ENCODE measurements at places on chromosomes 2 and 18.

DNA sequence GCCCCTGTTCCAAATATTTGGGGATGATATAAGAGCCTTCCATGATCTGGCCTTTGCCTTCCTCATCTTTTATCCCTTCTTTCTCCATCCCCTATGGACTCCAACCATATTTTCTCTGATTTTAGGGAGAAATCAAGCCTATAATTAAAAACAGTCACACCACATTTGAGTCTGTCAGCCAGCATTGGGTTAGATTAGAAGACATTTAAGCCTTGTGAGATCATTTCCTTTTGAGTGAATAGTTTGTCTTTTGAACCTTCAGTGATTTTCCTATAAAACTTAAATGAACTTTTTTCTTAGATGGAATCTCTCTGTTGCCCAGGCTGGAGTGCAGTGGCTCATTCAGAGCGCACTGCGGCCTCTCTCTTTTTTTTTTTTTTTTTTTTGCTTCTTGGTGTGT is 7.6 kb upstream of the C18orf32 start:
- DNase-seq: no peak

GRCh38 chr18:71075147-71075546 is 786.3 kb downstream of the SOCS6 start:
- DNase-seq: no peak

DNA sequence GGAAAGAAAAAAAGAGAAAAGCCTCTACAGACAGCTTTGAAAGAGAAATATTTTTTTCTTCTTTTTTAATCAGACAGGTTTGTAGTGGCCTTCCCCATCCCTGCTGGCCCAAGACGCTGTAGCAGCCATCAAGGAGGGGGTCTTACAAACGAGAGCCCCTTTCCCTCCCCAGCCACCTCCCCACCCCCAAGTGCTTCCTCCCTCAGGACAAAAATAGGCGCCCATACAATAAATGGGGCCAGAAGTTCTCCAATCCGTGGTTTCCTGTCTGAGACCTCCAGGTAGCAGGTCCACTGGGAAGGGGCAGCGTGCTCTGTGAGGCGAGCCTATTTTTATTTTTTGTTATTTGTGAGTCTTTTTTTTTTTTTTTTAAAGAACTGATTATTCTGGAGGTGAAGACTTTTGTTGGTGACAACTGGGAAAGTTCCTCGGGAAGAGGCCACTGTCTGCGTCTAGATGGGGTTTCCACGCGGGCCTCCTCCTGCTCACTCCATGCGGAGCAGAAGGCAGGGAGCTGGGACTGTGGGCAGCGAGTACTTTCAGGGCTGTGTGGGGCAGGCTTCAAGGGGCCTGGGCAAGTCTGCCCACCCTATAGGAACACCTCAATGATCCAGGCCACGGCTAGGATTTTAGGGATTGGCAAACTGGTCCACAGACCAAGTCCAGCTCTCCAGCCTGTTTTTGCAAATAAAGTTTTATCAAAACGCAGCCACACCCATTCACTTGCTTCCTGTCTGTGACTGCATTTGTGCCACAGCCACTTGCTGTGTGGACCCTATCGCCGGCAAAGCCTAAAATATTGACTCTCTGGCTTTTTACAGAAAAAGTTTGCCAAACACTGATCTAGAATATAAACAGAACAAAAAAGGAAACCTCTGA is 139.6 kb downstream of the CTIF start:
- no peak for DNase-seq

DNA sequence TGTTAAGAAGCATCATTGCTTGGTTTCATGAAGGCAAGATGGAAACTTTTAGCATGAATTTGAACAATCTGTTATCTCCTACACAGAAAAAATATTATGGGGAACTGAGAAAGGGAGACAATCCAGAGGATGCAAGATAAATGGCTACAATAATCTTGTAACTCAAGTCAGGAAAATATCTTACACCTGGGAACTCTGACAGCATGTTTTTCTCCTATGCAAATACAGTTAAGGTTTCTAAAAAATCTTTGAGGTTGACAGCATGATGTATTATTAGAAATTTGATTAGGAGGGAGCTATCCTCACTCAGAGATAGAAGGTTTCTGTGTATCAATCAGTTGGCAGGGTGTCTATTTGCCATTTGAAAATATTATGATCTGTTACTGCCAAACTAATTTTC is 75.6 kb downstream of the GPD2 start:
- DNase-seq: no peak

DNA sequence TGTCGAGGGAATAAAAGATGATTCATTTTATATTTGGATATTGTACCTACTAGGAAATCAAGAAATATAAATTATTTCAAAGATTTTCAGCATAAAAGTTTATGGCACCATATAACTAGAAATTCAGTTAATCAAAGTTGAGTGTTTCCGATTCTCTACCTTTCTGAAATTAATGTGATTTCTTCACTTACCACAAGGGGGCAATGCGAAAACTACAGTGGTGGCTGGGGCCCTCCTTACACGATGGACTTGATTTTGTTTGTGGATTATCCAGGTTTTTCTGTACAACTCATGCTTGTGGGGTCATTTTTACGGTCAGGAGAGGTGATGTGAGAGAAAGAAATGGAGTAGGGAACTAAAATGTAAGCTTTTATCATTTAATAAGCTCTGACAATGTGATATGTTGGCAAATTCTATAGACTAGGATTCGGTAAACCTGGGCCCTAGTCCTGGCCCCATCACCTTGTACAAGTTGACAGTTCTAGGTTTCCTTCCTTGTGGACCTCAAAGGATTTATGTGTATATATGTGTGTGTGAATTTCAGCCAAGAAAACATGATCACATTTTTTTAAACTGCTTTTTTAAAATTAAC is 47.6 kb downstream of the G6PC2 start:
- no peak for DNase-seq

- no peak for DNase-seq
Observed at GRCh38 chr2:225737556-225737955, 338.0 kb downstream of the NYAP2 start.

GRCh38 chr2:30798536-30798991 is 8.7 kb downstream of the CAPN13 start:
- no peak for DNase-seq

- no peak for DNase-seq
Observed at GRCh38 chr2:113111823-113112287, 15.5 kb upstream of the IL1RN start.

GRCh38 chr2:200331061-200331400 is 24.5 kb downstream of the SPATS2L start:
- no peak for DNase-seq
